Adipocyte (in vitro differentiated cells): ENCODE measurements at places on chromosomes 3 and 15.

DNA sequence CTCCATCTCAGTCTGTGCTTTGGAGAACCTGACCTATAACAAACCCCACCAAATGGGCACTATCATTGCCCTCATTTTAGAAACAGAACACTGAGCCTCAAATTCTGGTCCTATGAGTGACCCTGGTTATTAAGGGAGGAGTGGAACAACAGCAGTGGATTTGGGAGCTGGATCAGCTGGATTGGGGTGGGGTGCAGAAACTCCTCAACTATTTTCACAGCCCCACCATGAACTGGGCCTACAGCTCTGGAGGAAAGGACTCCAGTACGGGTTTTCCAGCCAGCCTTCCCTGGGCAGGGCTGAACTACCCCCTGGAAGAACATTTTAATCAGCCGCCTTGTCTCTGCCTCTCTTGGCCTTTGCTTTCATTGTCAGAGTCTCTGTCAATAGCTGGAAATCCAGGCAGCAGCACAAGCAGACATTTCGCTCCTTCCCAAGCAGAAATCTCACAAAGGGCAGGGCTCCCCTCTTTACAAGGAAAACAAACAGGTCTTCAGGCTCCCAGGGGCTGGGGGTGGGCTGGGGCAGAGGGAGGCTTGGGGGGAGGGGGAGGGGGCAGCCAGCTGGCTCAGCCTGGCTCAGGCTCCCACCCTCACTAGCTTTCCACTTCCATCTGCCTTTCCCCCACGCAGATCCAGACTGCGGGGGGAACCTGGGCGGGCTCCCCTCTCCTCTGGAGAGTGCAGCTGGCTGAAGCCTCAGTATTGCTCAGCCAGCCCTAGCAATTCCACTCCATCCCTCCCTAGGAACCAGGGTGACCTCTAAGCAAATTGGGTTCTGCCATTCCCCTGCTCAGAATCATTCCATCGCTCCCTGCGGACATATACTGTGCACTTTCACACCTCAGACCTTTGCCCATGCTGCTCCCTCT lies 13.7 kb upstream of the TLE3 start:
- DNase-seq = peak; percentile 61

DNA sequence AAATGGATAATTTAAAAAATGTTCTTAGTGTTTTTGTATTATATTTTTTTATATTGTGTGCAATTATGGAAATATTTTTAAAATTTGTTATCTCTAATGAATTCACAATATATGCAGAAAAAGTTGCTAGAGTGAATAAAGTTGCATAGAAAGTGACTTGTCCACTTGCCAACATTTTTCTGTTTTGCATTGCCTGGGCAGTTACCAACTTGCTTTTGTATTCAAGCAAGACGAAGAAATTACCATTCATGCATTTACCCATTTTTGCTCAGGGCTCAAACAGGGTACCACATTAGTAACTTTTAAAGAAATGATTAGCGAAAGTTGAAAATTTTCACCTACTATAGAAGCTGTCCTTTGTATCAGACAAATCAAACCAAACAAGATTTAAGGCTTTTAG lies 152.9 kb upstream of the STRIT1 start:
- DNase-seq = no peak

GRCh38 chr15:96183867-96184266 lies 146.6 kb upstream of the NR2F2 start:
- DNase-seq = no peak

DNA sequence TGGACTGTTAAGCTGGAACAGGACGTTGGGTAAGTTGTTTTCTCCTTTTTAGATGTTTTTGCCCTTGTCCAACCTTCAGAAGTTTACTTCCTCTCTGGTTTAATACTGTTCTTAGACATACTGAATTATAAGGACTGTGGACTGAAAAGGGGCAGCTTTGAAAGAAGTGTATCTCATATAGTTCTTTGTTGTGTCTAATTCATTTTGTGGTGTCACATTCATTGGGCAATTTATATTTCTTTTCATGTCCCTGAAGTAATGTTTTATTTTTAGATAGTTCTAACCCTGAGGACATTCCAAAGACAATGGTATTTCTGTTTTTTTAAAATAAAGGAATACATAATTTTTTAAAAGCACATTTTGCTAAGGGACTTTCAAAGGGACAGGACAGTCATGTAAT lies 45.2 kb downstream of the TMEM108 start:
- DNase-seq = no peak

- DNase-seq = peak; percentile 47
Observed at GRCh38 chr3:8903191-8903590, 60.1 kb downstream of the RAD18 start.
